Stimulated activated CD4-positive, alpha-beta T cell treated with anti-CD3 and anti-CD28 coated beads, Interleukin-2, amount 100 ng/mL, for 4 hours (primary cell): ENCODE measurements at places on chromosomes 1 and 21.

- DNase-seq = no peak
Observed at GRCh38 chr1:110708974-110709440, 34.3 kb upstream of the KCNA3 start.

DNA sequence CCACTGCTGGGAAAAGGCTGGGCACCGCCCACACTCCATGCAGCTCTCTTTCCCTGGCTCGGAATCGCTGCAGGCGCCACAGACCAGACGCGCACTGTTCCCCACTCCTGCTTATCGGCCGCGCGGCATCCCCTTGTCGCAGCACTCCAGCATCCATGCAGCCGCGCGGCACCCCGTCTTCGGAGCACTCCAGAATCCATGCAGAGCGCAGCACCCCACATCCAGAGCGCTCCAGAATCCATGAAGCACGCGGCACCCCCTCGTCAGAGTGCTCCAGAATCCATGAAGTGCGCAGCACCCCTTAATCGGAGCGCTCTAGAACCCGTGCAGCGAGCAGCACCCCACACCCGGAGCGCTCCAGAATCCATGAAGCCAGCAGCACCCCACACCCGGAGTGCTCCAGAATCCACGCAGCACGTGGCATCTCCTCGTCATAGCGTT, 9.5 kb downstream of the TFF3 start:
- DNase-seq = no peak

DNA sequence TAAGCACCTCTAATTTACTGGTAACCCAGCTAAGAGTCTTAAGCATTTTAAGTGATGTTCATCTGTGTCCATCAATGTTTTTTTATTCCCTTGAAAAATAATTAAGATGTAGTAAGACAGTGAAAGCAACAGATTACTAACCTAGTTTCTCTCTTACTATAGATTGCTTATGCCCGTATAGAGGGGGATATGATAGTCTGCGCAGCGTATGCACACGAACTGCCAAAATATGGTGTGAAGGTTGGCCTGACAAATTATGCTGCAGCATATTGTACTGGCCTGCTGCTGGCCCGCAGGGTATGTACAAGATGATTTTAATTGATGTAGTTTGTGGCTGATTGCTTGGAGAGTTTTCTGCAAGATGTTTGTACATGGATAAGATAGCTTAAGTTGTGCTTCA, 2.8 kb downstream of the RPL5 start:
- no peak for DNase-seq

DNA sequence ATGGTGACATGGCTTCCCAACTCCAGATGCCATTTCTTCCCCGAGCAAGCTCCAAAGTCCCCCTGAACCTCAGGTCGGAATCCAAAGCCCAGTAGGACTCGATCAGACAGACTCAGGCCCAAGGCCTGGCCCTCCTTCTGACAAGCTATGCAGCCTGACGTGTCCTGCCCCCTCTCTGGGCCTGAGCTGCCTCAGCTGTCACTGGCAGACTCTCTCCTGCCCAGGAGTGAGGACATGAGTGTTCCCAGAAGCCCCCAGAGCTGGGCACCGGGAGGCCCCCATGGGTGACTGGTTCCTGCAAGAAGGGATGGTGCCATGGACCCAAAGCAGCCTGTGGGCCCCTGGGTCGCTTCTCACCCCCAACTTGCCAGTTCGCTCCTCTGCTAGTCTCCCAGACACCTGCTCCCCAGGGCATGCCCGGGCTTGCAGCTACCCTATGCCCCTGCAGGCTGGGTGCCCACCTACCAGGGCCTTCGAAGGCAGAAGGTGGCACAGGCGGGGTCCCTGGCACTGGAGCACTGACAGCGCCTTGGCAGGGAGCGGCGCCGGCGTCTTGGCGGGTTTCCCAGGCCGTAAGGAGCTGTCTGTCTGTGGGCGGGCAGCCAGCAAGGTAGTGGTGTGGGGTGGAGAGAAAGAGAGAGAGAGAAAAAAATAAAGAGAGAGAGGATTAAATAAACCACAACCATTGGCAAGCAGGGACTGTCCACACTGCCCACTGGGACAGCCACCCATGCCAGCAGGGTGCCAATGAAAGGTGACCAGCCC, 2.3 kb downstream of the EDN2 start:
- DNase-seq = no peak

DNA sequence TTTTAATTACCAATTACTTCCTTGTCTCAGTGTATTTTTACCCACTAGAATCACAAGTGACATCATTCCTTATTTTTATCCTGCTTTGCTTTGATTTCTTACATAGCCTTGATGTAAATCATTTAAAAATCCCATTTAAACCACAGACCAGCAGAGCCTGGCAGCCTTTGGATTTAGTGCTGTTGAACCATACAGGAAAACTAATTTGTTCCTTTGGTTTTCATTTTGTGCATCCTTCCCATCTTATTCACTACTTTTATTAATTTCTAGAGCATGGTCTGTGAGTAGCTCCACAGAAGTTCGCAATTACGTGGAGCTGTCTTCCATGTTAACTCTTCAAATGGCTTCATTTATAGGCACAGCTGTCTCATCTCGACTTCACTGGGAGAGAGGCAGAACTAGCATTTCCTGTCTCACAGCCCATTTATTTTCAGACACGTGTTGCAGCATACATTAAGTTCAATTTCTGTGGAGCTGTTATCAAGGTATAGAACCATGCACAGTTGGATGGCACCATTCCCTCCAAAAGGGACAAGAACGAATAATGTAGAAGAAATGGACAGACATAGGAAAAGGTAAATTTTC, 235.3 kb downstream of the MRPL39 start:
- DNase-seq = no peak
